ENCODE measurements at places on chromosomes 2 and 18. TPM values are rescaled to one million over a fixed set of nuclear protein-coding genes. Genes with fewer than 3 reads are reported as not detected.
A peak's percentile ranks its signal among the peaks of the same experiment; 100 is the strongest.

- DNase-seq = no peak
Measured at GRCh38 chr18:28163201-28163775, 13.6 kb downstream of the CDH2 start.

GRCh38 chr2:218755198-218755566, 26.8 kb upstream of the CYP27A1 start:
- DNase-seq = no peak

DNA sequence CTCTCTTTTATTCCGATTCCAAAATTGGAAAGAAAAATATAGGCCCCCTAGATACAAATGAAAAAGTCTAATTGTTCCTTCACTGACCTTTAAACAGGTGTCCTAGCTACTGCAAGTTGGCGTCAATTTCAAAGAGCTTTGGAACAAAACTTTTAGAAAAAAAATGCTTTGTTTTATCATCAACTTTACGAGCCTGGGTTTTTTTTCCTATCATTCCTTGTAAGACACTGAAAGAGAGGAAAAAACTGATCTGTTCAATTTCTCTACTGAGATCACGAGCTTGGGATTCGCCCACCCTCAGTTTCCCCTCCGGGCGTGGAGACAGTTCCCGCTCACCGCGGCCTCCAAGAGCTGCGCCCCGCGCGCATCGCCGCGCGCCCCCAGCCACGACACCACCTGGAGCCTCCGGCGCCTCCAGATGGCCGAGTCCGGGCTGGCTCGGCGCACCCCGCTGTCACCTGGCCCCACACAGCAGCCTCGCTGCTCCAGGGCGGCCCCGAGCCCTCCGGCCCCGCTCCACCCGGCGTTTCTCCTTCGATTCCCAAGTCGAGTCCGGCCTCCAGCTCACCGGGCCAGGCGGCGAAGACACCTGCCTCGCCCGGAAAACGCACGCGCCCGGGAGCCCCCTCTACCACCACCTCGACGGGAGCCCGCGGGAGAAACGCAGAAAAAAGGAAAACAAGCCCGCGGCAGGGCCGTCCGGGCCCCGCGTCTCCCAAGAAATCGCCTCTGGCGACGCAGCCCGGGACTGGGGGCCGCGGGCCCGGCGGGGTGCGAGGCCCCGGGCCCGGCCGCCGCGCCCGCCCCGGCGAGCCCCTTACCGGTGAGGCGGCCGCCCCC, 656 bp downstream of the TBC1D8 start:
- DNase-seq = peak; percentile 56

DNA sequence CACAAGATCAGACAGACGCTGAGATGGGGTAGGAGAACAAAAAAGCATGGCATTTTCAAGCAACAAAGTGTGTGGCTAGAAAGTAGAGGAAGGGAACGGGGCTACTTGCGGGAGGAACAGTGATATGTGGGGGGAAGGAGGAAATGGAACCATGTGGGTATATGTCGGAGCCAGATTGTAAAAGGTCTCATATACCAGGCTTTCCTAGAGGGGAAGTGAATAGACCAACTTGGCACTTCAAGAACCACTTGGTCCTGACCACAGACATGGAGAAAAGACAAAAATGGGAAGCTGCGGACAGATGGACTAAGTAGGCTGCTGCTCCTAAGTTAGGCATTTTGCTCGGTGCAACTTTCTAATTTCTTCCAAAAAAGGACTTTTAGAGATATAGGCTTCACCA, 196.0 kb downstream of the DCC start:
- no peak for DNase-seq

Gene FBXO41
- 1.5 TPM for total RNA-seq

DNA sequence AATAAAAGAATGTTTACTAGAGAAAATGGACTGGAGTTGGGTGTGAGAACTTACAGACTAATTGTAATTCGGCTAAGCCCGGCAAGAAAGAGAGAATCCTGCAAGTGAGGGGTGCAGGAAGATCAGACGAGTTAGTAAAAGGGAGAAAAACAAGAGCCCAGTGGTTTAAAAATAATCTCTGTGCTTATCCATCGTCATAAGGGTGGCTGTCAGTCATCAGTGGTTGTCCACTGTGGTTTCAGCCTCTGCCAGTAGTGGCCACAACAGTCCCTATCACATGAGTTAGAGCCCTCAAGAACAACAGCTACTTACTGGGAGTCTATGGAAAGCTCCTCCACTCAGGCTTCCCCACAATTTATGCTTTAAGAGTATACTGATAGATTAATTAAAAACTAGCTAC, 239.8 kb downstream of the SETBP1 start:
- DNase-seq = no peak

Gene ASB18
- not detected for total RNA-seq

Gene DPP10
- total RNA-seq = 1.7 TPM

DNA sequence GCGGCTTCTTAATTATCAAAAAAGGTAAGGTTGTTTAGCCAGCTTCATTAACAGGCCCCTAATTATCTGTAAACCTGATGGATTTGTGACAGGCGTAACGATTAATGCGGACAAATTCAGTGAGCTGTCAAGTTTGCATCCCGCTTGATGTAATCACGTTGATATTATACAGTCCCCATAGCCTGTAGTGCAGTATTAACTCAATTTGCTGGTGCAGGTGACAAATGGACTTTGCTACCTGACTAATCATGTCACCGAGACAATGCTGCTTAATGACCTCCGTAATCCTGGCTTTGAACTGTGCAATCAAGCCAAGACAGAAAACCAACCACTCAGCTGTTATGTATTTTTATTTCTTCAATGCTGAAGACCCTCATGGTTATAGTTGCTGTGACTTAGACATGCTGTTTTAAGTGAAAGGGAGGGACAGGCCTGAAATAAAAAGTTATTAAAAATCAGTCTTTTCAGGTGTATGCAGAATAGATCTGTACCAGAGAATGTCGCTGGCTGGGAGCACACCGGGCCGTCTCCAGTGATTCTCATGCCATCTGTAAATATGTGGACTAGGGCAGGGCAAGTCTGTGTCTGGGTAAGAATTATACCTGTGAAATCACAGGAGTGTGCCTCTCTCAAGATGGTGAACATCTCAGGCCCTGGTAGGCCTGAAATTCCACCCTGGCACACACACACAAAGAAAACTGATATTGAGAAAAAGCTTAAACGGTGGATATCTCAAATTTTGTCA, 4.3 kb downstream of the TSHZ1 start:
- no peak for DNase-seq

Gene FBXO15
- 5.2 TPM for total RNA-seq

DNA sequence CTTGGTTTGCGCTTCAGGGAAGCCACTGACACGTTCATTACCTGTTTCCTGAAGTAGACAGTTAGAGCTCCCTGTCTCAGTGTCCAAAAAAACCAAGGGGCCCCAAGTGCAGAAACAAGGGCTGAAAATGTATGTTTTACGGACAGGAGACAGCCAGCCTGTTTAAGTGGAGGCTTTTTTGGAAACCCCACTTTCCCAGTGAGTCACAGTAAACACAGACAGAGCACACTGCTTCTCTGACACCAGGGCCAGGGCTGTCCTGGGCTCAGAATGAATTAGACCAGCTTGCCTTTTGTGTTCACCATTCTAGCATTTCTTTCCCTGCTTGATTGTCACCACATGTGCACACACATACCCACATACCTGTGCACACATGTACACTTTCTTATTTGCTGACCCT, 128.6 kb downstream of the SH3RF3 start:
- no peak for DNase-seq

Gene ASTL
- not detected for total RNA-seq

DNA sequence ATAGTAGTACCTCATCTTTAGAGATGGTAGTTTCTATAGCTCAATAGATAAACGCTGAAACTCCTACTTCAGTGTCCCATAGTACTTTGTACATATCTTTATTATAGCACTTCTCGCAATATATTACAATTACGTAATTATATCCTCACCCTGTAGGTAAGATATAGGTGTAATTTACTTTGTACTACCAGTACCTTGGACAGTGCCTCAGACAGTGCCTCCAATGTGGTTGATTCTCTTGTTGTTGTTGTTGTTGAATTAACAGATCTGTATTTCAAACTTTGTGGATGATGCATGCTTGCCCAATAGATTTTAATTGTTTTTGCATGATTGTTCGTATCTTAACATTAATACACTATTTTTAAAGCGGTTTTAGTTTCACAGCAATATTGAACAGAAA, 188.6 kb downstream of the ARL6IP6 start:
- no peak for DNase-seq

GRCh38 chr2:232521959-232522622, 1.9 kb downstream of the PRSS56 start:
- DNase-seq = peak; percentile 96

DNA sequence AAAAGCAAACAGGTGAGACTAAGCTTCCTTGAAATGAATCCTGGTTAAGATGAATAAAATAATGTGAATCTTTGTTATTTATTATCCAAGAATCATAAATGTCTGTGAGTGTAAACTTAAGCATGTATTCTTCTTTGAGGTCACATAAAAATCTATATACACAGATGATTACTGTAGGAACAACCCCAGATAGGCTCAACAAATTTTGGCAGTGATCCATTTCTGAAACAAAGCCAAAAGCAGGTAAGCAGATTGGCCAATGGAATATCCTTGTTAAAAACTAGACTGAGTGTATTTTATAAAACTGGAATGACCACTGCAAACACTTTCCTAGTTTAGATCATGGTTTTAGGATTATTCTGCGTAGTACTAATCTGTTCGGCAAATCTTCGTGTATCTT, 11.3 kb downstream of the SCYGR5 start:
- DNase-seq = no peak

DNA sequence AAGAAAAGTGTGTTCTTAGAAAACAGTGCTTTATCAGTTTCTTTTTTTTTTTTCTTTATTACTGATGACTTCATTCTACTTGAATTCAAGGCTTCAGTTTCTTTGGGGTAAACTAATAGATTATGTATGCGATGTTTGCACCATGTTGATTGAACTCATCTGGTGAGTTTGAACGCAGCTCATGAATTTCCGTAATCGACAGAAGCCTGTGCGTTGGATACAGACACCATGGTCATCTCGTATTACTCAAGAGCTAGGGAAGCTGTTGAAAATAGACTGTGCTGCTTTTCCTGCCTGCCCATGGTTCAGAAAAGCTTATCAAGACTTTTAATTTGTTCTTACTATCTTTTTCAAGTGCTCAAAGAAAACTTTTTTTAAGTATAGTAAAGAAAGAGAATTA, 185.5 kb upstream of the NRP2 start:
- no peak for DNase-seq

- peak; percentile 97 for DNase-seq
Measured at GRCh38 chr2:227717687-227718567, at the start of gene SLC19A3. SLC19A3 (minus strand) TSS chr2:227718028; CDS start chr2:227702318, 15,710 bp downstream.

Gene TRIM43
- not detected for total RNA-seq

Gene HOXD12
- not detected for total RNA-seq

DNA sequence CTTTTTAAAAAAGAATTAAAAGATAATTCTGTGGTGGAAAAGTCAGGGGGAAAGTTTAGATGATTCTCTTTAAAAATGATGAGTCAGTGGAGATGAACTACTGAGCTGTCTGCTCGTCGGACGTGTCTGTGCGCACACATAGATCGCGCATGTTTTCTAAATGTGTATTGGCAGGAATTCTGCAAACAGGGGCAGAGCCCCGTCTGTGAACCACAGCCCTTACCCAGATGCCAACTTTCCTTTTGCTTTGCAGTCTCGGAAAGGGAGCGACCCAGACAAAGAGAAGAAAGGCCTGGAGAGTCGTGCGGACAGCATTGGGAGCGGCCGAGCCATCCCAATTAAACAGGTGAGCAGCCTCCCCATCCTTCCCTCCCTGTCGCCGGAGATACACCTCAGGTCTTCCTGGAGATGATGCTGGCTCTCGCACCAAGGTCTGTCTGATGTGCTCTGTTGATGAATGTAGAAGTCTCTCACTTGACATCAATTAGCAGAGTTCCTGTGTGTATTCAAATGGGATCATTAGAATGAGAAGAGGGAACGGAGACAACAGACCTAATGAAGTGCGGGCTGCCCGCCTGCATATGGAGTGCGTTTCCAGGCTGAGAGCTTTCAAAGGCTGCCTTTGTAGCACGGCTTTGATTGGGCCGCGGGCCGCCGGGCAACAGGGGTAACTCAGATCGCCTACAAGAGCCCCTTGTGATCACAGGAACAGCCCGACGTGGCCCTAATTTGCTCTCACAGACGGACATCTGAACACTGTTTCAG, 313.3 kb downstream of the AGAP1 start:
- DNase-seq = no peak

DNA sequence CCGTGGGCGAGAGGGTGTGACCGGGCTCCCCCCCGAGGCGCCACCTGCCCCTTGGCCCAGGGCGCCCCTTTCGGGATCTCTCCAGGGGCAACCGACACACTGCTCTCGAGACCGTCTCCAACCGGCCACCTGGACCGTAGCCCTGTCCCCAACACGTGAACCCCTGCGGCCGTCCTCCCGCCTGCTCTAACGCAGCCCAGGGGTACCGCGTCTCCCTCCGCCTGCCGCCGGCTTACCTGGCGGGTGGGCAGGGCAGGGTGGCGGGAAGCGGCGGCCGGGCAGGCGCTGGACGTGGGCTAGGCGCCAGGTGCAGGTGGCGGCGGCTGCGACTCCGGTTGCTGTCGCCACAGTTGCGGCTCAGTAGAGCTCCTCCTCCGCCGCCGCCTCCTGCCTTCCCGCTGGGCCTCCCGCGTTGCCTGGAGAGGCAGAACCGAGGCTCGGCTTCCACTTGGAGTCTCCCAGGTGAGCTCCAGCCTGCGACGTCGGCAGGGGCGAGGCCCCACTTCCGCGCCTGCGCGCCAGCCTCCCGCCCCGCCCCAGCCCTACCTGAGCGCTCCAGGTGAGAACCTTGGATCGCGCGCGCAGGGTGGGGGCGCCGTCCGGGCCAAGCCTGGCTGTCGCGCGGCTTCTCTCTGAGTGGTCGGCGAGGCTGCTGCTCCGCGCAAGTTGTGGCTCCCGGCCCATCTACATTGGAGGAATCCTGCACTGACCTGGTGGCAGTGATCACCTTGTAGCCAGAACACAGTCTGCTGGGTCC, at the start of gene GALNT3:
GALNT3 (minus strand) TSS at position 469 of the 757 bp plus-strand sequence. CDS start 23,547 bp downstream, outside the sequence.
- peak; percentile 94 for DNase-seq

Gene IMPACT
- 40.8 TPM for total RNA-seq

- DNase-seq = no peak
Measured at GRCh38 chr2:59930430-59930829, 623.0 kb downstream of the BCL11A start.

Gene RIT2
- total RNA-seq = not detected

Data from upper lobe of left lung (tissue), 6 donors.